ENCODE measurements at places on chromosomes 6 and 20.

DNA sequence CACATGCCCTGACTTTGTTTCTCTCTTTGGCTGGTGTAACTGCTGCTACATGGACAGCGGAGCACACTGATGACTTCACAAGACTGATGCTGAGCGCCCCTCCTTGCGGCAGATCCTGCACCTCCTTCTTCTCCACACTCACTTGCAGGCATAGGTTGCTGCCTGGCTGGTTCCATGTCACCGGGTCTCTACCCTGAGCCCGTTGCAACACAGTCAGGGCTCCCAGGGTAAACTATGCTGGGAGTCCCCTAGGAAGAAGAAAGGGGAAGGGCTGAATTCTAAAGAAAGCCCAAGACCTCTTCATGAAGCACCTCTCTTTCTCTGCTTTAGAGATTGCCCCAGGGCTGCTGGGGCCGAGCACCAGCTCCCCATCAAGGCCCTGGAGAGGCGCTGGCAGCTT is 83.3 kb upstream of the DUSP22 start:
- no peak for DNase-seq

DNA sequence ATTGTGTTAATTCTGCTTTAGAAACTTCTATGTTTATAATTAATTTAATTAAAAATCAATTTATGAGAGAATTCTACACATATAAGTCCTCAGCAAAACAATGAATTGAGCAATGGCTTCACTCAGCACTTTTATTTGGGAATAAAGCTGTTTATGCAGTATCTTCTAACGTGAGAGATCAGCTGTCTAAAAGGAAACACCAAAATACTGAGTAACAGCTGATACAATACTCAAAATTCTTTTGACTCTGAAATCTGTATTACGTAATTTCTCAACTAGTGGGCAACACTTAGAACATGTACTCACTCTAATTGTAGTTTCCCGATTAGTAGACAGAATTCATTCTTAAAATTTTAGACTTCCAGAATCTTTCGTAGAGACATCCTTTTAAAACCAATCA is 49.8 kb downstream of the MAP3K7 start:
- no peak for DNase-seq

DNA sequence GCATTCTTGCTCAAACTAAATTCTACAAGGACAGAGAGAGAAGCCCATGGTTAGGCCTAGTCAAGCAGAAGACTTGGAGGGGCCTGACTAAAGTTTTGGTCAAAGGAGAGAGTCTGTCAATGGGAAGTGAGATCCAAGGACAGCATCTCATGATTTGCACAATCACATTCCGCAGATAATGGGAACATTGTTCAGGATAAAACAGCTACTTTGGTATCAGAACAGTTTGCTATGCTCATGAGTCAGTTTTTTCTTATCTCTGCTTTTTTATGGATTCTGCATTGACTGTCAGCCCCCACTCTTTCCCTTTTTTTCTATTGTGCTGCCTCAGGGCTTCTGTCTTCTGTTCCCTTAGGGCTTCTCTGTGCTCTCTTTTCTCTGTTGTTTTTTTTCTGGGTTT is 28.6 kb downstream of the AKAP7 start:
- DNase-seq, result no peak

DNA sequence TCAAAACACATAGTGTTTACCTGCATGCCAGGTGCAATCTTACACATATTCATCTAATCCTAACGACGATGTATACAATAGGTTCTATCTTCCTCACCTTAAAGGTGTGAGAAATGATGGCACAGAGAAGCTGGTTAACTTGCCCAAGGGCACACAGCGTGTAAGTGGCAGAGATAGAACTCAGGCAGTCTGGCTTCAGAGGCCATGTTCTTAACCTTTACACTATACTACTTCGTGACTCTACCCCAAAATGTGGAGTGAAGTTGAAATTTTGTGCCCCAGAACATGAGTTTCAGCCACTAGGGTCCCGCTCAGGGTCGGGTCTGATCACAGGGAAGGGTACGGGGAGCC is 584 bp downstream of the VPS52 start:
- no peak for DNase-seq

- no peak for DNase-seq
Observed at GRCh38 chr6:152695372-152696045, 2.2 kb upstream of the MYCT1 start.

DNA sequence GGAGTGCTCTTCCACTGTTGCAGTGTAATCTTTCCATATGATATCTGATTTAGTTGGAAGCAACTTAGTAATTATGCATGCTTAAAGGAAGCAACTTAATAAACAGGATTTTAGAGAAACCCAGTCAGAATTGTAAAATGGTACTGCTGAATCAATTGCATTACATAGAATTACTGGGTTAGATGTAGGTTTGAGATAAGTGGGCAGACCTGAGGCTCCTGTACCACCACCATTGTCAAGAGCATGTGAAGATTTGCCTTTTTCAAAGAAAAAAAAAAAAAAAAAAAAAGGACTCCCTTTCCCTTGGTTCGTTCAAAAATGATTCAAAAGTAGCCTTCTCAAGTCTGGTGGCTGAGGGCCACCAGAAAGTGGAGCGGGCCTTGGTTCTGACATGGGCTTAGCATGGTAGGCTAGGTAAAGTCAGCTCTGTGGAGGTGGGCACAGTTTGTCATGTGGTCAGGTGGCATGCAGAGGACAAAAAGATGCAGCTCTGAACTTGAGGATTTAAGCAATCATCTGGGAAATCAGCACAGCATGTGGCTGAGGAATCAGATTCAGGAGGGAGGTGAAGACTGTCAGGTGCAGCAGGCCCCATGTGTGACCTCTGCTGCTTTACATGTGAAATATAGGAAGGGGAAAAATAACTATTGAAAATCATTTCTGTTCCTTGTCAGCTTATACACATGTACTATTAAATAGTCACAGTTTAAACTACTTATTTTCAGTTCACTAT is 32.4 kb downstream of the ARID1B start:
- DNase-seq, result no peak

DNA sequence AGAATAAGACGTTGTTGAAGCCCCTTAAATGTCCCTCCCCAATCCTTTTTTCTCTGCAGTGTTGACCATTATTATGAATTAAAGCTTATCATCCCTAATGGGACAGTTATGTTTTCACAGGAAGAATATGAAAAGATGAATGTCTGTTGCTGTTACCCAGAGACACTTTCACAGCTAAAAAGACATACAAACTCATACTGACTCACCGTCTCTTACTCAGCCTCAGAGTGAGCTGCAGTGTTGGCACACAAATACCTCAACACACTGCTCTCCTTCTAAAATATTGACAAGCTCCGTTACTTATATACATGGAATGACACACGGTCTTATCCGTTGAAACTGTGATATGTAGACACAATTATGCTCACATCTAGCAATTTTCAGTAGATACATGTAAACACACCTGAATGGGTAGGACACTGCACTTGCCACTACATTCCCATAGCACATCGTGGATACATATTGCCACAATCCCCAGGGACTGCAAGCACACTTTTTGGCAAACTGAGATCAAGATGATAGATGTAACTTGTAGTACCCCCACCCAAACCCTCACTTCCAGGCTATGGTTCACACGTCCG is 9.6 kb upstream of the SAPCD1 start:
- no peak for DNase-seq

DNA sequence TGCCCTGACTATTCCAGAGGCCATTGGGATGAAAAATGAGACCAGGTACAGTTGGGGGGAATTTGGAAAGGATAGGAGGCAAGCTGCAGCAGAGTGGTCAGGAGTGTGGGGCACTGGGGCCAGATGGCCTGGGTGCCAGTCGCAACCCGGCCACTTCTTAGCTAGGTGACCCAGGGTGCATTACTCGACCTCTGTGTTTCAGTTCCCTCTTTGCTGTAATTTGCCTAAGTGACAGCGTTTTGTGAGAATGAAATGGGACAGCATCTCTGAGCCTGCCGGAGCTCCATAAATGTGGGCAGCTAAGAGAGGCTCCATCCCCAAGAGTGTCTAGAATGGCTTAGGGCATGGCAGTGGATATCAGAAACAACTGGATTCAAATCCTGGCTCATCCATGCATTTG is 13.9 kb downstream of the LRFN2 start:
- no peak for DNase-seq

GRCh38 chr6:45375449-45375848 is 2.3 kb downstream of the SUPT3H start:
- DNase-seq, result no peak

- no peak for DNase-seq
Observed at GRCh38 chr20:41276317-41276751, 41.2 kb downstream of the ZHX3 start.

GRCh38 chr20:34736106-34736735 is 32.1 kb downstream of the TP53INP2 start:
- DNase-seq, result no peak

DNA sequence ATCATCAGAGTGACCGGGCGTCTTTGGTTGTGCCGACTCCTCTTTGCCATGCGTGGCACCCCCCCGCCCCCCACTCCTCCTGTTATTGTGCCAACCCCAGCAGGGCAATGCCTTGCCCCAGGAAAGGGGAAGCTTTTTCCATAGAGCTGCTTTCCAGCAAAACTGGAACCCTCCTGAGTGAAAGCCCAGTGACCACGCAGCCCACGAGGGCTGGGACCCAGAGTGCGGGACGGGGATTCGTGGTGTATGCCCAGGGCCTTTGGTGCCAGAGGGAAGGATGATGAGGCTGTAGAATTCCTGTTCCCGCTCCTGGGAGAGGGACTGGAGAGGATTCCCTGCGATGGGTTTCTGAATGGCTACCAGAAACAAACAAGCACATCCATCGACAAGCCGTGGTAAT is 116.8 kb upstream of the BACH2 start:
- DNase-seq, result no peak

DNA sequence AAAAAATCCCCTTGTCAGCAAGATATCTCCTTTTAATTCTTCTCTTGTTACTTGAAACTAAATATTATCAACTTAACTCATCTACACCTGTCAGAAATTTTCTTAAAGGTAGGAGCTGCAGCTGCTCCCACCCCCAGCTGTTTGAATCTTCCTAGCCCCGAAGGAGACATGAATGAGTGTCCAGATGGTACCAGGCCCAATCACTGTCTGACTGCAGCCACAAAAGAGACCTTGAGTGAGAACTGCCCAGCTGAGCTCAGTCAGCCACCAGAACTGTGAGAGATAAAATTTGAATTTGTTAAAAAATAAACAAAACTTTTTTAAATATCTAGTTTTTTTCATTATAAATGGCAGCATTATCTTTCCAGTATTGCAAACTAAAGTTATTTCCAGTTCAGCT is 84.7 kb downstream of the PRSS35 start:
- no peak for DNase-seq

DNA sequence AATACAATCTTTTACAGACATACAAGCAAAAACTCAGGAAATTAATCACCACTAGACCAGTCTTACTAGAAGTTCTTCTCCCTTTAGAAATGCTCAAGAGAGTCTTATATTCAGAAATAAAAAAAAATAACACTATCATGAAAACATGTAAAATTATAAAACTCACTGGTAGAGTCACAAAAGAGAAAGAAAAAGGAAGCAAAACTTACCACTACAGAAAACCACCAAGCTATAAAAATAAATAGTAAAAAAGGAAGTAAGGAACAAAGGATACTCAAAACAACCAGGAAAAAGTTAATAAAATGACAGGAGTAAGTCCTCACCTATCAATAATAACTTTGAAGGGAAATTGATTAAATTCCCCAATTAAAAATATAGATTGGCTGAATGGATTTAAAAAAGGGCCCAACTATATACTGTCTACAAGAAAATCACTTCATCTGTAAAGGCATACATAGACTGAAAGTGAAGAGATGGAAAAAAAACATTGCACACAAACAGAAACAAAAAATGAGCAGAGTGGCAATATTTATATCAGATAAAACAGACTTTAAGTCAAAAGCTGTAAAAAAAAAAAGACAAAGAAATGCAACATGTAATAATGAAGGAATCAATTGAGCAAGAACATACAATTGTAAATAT is 489.5 kb downstream of the KIF16B start:
- no peak for DNase-seq

DNA sequence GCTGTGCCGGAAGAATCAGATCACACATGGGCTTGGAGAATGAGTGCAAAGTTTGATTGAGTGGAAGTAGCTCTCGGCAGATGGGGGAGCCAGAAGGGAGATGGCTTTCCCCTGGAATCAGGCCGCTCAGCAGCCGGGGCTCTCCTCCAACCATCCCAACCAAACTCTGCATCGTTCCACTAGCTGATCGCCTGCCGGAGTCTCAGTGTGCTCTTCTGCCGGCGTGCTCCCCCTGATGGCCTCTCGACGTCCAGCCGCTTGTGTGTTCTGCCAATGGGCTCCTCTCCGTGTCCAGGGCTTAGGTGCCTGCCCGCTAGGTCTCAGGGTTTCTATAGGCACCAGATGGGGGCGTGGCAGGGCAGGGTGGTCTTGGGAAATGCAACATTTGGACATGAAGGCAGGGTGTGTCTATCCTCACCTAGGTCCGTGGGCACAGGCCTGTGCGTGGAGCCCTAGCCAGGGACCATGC is 4.9 kb upstream of the BIRC7 start:
- DNase-seq, result no peak

DNA sequence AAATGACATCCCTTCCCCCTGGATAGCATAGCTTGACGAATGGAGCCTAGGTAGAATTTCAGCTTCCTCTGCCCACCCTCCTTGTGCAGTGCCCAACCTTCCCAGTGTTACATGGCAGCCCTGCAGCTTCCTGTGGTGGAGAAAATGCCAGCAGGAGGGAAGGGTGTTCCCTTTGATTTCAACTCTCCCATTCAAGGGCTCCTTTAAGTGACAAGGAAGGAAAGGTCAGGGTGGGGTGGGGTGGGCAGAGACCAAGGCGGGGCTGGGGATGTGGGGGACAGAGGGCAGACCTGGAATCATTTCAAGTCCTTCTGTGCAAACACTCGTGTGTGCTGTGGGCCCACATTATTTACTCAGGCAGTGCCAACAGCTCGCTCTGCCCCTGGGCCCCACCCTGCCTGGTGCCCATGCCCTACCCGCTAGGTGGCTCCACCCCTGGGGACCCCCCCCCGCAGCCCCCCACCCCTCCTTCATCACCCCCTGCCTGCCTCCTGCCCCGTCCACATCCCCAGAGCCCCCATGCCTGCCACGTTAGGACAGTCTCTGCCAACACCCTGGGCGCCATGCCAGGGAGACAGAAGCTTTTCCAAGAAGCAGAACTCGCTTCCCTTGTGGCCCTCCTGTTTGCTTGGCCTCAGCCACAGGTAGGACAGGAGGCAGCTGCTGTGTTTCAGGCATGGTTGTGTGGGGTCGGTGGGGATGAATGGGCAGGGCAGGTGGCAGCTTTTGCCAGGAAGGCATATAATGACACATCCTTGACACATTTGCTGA is 9.4 kb downstream of the SPDEF start:
- DNase-seq, result no peak

- DNase-seq, result no peak
Observed at GRCh38 chr6:119856136-119856535, 506.6 kb upstream of the MAN1A1 start.

GRCh38 chr20:52975803-52976531 is 3.8 kb downstream of the TSHZ2 start:
- DNase-seq, result no peak

DNA sequence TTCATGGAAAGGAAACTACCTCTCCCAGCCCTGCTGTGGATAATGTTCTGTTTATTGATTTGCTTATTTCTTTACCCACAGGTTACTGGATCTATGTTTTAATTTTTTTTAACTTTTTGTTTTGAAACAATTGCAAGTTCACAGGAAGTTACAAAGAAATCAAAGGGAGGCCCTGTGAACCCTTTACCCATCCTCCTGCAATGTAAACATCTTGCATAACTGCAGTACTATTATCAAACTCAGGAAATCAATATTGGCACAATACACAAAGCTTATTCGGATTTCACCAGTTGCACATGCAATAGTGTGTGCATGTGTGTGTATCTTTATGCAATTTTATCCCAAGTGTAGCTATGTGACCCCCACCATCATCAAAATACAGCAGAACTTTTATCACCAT is 398.0 kb downstream of the BTBD3 start:
- no peak for DNase-seq

Data from retinal pigment epithelial cell (primary cell).